ENCODE measurements at places on chromosomes 11 and 22.

- no peak for DNase-seq
Measured at GRCh38 chr11:2774173-2775082, 74.6 kb upstream of the KCNQ1OT1 start.

GRCh38 chr22:25760294-25760693 is 18.3 kb downstream of the MYO18B start:
- DNase-seq, result no peak

GRCh38 chr11:10522276-10522675 is 18.7 kb downstream of the RNF141 start:
- DNase-seq, result no peak

GRCh38 chr11:117145393-117145761 is 1.3 kb downstream of the PAFAH1B2 start:
- peak; percentile 56 for DNase-seq

DNA sequence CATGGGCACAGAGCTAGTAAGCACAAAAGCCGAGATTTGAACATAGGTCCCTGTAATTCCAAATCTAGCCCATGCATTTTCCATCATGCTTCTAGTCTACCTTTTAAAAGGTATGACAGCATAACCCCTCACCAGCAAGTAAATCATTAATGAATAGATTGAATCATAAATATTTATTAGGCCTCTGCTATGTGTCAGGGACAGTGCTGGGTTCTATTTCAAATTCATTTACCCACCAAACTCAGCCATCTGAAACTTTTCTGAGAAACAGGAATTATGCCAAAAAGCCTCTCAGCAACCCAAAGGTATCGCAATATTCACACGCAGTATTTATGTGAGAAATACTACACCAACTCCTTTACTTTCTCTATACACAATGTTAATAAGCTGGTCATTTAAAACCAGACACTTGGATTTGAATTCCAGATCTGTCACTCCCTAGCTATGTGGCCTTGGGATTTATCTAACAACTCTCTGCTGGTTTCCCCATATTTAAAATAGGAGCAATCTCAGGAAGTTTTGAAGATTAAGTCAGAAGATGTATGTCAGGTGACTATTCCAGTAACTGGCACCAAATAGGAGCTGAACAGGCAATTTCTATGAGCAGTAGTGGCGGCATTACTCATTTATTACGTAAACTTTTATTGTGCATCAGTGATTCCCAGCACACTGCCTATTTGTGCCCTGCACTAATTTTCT is 191.4 kb downstream of the TENM4 start:
- peak; percentile 46 for DNase-seq

- no peak for DNase-seq
Measured at GRCh38 chr11:45104006-45104789, 42.2 kb upstream of the PRDM11 start.

GRCh38 chr11:1202154-1202775 is 20.6 kb upstream of the MUC5B start:
- DNase-seq, result no peak

- peak; percentile 47 for DNase-seq
Measured at GRCh38 chr22:42745118-42745517, 24.4 kb upstream of the A4GALT start.
